Activated CD4-positive, alpha-beta T cell treated with anti-CD3 and anti-CD28 coated beads, Interleukin-2, Interleukin-6, amounts not matched to agents 100 ng/mL and 50 ng/mL, durations not matched to agents 16 hours and 8 hours (primary cell): ENCODE measurements at places on chromosomes 3 and 15.

DNA sequence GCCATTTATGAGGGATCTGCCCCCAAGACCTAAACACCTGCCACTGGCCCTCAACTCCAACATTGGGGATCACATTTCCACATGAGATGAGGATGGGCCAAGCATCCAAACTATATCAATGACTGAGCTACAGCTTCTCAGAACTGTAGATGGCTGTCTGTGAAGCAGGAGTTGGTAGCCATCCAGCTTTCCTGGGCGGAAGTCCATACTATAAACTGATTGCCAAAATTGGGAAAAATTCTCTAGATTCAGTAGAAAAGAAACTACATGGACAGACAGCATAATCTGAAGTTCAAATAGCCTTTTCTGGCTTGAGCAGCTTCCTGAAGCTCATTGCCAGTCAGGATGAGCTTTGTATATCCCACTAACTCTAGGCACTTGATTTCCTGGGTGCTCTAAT lies 214.7 kb upstream of the ZBTB20 start:
- DNase-seq, result no peak

DNA sequence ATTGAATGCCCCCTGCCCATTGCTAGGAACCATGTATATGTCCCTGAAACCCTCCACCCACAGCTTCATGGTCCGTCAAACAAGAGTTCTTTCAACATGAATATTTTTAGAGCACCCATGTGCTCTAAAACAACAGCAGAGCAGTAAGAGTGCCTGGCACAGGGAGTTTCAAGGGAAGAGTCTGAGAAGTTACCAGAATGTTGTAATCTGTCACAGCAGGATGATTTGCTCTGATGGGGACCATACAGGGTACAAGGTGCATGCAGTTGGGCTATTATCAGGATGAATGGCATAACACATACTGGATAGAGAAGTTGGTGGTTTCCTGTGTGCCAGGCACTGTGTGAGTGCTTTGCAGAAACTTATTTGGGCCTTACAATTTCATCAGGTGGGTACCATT lies 27.8 kb upstream of the FLNB start:
- DNase-seq, result no peak

- DNase-seq, result no peak
Measured at GRCh38 chr3:12484983-12485327, 675 bp downstream of the TSEN2 start.

DNA sequence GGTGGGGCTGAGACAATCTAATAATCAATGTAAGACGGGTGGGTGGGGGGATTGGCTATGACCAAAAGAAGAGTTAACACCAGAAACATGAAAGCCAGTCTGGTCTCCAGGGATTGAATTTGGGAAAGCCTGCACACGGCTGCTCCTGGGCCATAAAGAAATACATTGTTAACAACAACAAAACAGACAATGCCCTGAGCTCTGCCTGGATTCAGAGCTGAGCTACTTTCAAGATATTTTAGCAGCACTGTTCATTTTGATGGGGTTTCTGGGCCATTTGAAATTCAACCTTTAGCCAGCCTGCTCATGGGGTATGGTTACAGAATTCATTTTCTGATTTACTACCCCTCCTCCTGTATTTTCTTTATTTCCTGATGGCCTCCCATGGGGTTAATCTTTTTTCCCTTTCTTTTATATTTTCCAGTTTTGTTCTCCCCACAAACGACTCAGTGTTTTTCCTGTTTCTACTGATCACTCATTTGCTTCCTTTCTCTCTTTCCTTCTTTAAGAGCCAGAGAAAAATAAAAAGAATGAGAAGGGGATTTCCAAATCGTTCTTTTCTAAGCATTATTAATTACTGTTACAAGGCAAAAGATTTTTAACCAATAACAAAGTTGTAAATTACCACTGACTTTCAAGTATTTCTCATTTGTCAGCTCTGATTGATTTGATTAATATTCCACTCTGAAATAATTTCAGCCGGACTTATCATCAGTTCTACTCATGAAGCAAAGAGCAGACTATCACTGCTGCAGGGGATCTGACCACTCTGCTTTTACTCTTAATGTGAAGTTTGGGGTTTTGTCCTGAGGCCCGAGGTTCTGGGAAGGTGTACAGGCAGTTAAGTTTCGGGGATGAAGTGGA lies 19.6 kb downstream of the NR2F2 start:
- DNase-seq, result no peak

DNA sequence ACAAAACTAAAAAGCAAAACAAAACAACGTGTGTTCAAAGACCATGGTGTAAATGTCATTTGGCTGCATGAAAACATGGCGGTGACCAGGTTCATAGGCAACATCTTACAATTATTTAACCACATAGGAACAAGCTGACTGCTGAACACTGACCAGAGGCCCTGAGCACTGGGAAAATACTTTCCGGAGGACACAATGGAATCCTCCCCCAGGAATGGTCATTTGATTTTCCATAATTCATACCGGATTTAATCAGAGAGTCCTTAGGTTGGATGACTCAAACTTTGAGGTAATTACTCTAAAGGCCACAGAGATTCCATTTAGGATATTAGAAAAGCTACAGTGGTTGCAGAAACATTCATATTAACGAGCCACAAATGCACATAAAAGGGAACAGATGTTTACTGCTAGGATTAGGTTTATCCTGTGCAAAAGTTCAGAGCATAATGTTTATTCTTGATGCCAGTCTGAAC lies 254.7 kb downstream of the NR1D2 start:
- DNase-seq, result no peak

- DNase-seq, result no peak
Measured at GRCh38 chr3:11603628-11604027, 40.1 kb downstream of the VGLL4 start.

GRCh38 chr3:54349691-54350090 lies 227.3 kb downstream of the CACNA2D3 start:
- DNase-seq, result no peak
